Pulmonary artery endothelial cell (primary cell): ENCODE measurements at places on chromosomes 7 and 10. TPM values are rescaled to one million over a fixed set of nuclear protein-coding genes. Genes with fewer than 3 reads are reported as not detected.

NOS3 gene
- 58.3 and 67.0 TPM in 2 replicates for total RNA-seq

DNA sequence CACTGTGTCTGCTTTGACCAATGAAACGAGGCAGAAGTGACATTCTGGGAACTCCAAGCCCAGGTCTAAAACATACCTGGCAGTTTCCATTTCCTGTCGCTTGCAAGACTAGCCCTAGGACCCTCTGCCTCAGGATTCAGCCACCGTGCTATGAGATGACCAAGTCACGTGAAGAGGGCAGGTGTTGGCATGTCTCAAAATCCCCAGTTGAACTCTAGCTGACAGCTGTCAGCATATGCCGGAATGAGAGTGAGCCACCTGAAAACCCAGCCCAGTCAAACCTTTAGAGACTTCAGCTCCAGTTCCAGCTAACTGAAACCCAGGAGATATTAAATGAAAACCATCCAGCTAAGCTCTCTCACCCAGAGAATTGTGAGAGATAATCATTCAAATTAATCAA is 89.9 kb upstream of the PPP1R3A start:
- no peak for DNase-seq

DNA sequence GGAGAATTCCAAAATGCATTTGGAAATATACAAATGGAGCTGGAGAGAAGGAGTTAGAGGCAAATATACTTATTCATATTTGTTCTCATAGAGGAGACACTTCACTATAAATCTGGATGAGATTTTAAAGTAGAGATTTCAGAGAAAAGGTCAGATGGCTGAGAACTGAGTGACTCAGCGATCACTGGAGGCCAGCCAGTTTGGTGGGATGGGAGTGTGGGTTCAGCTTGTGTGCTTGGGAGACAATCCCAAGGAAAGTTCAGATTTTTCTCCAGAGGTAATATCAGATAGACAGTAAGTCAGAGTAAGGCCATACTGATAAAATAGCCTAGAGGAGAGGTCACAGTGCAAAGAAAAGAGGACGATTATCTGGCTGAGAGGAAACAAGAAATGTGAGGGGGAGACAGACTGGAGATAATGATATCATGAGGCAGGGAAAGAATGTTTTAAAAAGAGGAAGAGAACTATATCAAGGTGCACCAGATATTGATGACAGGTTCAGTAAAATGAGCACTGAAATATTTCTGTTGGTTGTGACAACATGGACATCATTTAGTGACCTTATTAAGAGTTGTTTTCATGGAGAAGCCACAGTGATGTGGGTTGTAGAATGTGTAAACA is 67.0 kb downstream of the MDFIC start:
- DNase-seq, result peak; percentile 3

DNA sequence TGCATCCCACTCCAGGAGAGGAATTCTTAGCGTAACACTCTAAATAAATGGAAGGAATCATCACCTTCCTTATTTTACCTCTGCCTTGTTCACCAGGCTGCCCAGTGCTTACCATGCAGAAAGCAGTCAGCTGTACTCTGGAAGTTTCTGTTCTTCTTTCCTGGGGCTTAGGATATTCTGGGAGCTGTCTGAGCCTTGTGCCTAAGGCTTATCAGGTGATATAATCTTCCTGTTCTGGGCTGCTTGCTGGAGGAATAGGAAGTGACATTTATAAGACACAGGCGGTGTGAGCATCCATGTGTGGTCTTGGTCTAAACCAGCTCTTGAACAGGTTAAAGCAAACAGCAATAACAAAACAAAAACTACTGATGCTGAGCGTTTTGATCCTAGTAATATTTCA is 13.5 kb downstream of the KCTD7 start:
- DNase-seq, result no peak

CNTNAP2 gene
- total RNA-seq, result not detected in 2 replicates

MMD2 gene
- total RNA-seq, result not detected in 2 replicates

- DNase-seq, result no peak
Measured at GRCh38 chr10:132522521-132523411, 14.8 kb upstream of the INPP5A start.

GRCh38 chr7:151680810-151681209 is 161.1 kb upstream of the RHEB start:
- DNase-seq, result no peak

DNA sequence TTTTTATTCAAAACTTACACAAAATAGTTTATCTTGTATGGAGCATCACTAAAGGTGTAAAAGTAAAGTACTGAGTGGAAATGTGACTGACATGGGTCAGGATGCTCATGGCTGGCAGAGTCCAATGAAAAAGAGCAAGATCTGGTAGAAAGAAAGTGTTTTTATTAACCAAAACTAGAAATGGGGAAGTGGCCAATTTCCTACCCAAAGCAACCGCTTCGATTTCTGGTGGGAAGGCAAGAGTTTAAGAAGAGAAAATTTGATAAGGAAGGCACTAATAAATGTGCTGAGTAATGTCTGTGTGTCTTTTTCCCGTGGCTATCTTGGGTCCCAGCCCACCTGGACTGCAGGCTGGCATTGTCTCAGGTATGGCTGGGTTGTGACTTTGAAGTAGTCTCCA is 277.7 kb downstream of the ANKRD7 start:
- DNase-seq, result no peak

DNA sequence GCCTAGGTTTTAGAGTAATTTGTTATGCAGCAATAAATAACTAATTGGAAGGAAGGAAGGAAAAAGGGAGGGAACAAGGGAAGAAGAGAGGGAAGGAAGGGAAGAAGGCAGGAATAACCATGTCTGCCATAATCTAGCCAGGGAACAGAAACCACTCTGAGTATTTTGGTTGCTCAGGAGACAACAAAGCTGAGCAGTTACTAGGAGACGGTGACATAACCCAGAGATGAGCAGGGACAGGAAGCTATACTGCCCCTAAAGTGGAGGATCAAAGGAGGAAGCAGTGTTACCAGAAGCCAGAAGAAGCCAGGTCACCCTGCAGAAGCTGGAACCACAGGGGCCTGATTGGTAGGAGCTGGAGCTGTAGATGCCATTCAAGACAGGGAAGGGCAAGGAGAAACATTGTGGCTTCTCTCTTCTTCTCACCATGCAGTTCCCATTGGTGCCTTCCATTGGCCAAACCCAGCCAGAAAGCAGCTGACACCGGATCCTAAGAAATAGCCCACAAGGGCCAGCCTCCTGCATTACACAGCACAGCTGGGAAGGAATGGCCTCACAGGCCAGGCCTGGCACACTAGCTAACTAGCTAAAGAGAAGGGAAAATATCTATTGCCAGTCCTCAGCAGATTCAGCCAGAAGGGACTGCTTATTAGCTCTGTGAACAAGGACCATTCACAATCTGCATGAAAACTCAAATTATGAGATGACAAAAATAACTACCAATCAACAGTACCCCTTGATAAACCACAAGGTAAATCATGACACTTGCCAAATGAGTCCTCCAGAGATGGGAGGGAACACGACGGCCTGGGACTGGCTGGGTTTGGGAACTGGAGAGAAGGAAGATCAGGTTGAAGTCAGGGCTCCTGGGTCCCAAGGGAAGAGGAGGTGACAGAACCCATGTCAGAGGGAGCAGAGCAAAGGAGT is 184.5 kb upstream of the NFE2L3 start:
- no peak for DNase-seq

DNA sequence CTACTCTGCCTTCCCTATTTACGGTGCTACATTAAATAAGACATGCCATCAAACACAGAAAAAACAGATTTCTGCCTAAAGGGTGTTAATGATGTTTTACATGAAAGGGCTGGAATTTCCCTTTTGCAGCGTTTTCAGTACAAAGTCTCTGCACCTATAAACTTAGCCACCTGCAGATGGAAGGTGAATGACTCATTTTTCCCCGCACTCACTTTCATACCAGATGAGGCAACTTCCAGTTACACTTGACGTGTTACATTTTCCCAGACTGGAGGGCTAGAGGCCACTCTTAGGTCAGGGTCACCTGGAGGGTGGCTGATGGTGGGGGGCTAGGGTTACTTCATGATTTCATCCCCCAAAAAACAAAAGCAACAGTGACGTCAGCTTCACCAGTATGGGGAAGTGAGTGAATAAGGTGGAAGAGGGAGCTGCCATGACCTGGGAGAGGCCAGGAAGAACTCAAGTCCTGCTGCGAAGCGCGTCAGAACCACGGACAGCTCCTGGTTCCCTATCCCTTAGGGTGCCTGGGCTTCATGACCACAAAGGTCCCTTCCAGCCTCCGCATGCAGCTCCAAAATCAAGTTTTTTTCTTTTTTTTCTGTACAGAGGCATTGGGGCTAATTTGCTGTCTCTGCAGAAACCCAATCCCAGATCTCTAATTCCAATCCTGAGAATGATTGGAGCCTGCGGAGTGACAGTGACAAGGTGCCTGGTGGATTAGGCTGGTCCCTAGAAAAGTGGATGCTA is 94.0 kb downstream of the ADARB2 start:
- no peak for DNase-seq

DNA sequence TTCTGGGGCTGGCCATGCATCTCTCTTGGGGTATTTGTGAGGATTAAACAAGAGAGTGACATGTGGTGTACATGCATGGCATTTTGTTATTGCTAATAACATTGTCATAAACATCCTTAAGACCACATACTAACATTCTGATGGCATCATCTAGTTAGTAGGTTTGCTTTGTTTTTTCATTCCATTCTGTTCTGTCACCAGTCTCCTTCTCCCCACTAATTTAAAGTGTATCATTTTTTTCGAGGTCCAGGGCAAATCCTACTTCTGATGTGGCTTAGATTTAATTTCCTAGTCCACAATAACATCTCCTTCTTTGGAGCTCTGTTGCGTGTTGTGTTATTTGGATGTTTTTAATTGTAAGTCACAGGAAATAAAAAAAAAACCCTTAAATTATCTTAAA is 248.1 kb downstream of the LRMDA start:
- no peak for DNase-seq

- no peak for DNase-seq
Measured at GRCh38 chr7:127437241-127437640, 44.7 kb upstream of the ZNF800 start.

GRCh38 chr10:123683865-123684264 is 17.7 kb downstream of the GPR26 start:
- DNase-seq, result no peak

DNA sequence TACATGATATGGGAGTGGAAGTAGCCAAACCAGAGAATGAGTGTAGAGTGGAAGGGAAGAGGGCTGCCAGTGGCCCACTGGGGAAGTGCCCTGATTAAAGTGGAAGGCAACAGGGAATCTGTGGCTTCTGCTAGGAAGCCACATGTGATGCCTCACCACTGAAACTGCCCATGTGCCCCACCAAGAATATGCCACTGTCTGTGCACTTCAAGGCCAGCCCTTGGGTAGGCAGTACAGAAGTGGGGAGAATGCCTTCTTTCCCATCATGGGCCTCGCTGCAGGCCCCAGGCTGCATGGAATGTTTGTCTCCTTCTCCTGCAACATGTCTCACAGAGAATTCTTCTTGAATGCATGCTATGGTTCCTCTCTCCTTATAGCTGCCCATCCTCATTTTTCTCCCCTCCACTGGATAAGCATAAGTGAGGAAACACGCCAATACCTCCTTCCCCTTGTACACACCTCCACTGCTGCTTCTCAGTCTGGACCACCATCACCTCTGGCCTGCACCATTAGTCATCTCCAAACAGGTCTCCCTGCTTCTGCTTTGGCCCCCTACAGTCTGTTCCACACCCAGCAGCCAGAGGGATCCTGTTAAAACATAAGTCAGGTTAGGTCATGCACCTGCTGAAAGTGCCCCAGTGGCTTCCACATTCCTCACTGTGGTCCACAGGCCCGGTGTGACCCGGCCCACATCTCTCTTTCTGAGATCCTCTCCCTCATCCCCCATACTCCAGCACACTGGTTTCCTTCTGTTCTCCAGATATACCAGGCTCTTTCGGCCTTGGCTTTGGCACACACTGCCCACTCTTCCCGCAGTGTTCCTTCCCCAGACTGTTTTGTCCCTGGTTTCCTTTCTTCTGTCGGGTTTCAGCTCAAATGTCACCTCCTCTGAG is 37.1 kb downstream of the SNX10 start:
- no peak for DNase-seq

GRCh38 chr10:31368724-31369123 is 49.7 kb downstream of the ZEB1 start:
- DNase-seq, result no peak

DNA sequence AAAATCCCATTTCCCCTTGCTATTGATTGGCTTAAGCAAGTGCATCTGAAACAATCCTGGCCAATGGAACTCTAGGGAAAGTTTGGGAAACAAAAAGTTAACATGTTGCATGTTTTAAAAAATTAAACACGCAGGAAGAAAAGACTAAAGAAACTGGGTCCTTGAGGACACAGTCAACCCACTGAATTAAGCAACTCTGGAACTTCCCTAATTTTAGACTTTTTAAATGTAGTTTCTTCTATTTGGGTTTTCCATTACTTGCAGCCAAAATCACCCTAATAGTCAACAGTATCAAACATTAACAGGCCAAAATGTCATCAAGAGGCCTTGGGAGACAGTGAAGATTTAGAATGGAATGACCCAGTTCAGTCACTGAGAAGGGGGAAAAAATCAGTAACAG is 40.6 kb downstream of the OSBPL3 start:
- DNase-seq, result no peak

- DNase-seq, result no peak
Measured at GRCh38 chr7:11620406-11621253, 211.4 kb downstream of the THSD7A start.

DNA sequence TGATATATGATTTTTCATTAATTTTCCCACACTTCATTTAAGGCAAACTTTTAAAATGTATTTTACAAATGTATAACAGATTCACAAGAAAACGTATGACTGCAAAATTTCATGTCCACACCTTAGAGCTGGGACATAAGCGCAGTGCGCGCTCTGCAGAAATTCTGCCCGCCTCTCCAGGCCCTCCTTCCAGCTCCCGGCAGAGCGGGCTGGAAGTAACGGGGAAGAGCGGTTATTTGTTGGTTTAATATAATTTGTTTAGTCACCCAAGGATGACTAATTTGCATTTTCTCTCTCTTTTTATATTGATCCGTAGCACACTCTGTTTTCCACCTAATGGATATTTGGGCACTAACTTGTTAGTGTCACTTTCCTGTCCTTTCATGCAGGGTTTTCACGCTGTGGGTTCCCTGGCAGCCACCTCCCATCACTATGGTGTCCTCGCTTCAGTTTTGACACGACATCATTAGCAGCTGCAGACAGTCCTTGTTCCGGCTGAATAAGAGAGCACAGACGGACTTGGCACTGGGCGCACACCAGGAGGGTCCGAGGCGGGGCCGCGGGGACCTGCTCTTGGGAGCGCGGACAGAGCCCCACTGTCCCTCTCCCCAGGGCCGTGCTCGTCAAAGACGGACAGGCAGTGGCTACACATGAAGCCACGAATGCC is 129.2 kb upstream of the SEC61G start:
- no peak for DNase-seq

ZNF479 gene
- not detected in 2 replicates for total RNA-seq

RBP3 gene
- not detected in 2 replicates for total RNA-seq
